ENCODE measurements at places on chromosomes 5 and 9. TPM values are rescaled to one million over a fixed set of nuclear protein-coding genes. Genes with fewer than 3 reads are reported as not detected.

TNFSF8 gene
- 1.1 TPM for total RNA-seq

DMGDH gene
- total RNA-seq: not detected

- DNase-seq: peak; percentile 58
- no peak overlapping the region for H3K4me3 ChIP-seq
- H3K27ac ChIP-seq: no peak overlapping the region
- H3K27me3 ChIP-seq: no peaks in the 10 kb centered on the region
These were observed 6.7 kb upstream of the WNT8A start for GRCh38 chr5:138077064-138077696.

DNA sequence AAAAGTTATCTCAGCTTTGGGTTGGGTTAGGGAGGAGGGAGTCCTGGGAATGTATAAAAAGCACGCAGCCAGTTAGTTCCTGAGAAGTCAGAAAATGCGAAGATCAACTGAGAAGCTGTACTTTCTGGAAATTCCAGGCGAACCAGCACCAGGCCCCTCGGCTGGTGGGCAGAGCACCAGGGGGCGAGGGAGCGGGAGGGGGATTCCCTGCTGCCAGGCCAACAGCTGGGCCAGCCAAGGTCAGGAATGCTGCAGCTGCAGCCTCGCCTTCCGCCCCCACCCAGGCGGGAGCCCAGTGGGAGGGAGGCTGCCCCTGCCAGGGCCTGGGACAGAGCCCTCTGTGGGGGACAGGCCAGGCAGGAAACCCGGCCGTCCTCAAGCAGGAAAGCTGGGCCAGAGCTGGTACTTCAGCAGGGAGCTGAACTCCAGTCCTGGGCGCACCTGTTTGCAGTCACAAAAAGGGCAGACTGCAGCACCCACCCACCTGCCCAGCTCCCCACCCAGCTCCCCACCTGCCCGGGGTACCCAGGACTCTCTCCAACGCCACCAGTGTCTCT lies 35.5 kb downstream of the VAV2 start:
- peak overlapping the region; percentile 35 for H3K27ac ChIP-seq
- H3K4me3 ChIP-seq: peak overlapping the region; percentile 1
- H3K36me3 ChIP-seq: no peaks in the 10 kb centered on the region
- no peak for DNase-seq

- H3K4me1 ChIP-seq: no peaks in the 10 kb centered on the region
- no peak overlapping the region for H3K4me3 ChIP-seq
- no peak overlapping the region for H3K27ac ChIP-seq
- no peak for DNase-seq
- H3K36me3 ChIP-seq: no peaks in the 10 kb centered on the region
These were observed 42.1 kb upstream of the TMOD1 start for GRCh38 chr9:97459326-97459725.

- H3K4me1 ChIP-seq: no peaks in the 10 kb centered on the region
- no peaks in the 10 kb centered on the region for H3K27me3 ChIP-seq
- H3K36me3 ChIP-seq: no peaks in the 10 kb centered on the region
- no peak for DNase-seq
- H3K27ac ChIP-seq: no peak overlapping the region
These were observed 1628.7 kb downstream of the MAT2B start for GRCh38 chr5:165134155-165134554.

All from uterus (tissue), 4 donors.